SW480 (cell line): ENCODE measurements at places on chromosomes 7 and 10.
A peak's percentile ranks its signal among the peaks of the same experiment; 100 is the strongest.

DNA sequence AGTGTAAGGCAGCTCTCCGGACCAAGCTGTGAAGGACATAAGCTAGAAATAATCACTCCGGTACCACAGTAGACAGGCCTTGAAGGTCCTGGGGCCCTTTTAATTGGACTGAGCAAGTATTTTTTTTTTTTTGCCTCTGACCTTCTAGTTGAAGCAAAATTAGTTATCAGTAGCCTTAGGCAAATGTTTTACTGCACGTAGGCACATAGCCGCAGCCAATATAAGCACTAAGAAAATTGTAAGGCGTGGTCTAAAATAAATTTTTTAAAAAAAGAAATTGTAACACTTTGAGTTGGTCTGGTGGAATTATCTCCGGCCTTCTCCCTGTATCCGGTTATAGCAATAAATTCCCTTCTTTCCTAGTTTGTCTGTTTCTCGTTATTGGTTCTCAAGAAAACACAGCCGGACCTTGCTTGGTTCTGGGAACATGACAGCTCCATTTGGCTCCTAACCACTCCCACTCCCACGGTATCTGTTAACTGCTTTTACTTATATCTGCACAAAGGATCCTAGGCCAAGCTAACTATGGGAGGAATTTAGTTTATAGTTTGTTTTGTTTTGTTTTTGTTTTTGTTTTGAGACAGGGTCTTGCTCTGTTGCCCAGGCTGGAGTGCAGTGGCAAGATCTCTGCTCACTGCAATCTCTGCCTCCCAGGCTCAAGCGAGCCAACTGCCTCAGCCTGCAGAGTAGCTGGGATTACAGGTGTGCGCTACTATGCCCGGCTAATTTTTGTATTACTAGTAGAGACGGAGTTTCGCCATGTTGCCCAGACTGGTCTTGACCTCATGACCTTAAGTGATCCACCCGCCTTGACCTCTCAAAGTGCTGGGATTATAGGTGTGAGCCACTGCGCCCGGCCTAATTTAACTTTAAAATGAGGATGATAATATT, 124.4 kb upstream of the KIF5B start:
- no peak for DNase-seq

GRCh38 chr7:26398427-26398755, 106.7 kb downstream of the SNX10 start:
- DNase-seq: no peak

- DNase-seq: peak; percentile 88
Observed at GRCh38 chr10:116742367-116743265, at the start of gene HSPA12A. Gene HSPA12A (minus strand): TSS chr10:116742566. CDS start chr10:116742469, 97 bp downstream.

- no peak for DNase-seq
Observed at GRCh38 chr10:95848841-95849240, 58.9 kb upstream of the CC2D2B start.

- no peak for DNase-seq
Observed at GRCh38 chr7:86123476-86123875, 520.2 kb upstream of the GRM3 start.

DNA sequence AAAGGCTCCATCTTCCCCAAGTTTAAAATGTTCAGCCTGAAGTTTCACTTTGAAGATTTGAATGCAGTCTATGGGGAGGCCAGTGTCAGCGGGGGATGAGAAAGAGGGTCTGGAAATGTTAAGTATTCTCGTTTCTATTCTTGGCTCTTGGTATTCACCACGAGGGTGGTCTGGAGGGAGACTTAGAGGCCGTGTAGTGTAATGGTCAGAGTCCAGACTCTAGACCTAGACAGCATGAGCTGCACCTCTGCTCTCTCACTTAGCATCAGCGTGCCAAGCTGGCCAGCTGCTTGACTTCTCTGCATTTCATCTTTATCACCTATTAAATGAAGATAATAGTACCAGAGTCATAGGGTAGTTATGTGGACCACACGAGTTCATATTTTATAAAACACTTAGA, 57.9 kb downstream of the MKX start:
- no peak for DNase-seq

DNA sequence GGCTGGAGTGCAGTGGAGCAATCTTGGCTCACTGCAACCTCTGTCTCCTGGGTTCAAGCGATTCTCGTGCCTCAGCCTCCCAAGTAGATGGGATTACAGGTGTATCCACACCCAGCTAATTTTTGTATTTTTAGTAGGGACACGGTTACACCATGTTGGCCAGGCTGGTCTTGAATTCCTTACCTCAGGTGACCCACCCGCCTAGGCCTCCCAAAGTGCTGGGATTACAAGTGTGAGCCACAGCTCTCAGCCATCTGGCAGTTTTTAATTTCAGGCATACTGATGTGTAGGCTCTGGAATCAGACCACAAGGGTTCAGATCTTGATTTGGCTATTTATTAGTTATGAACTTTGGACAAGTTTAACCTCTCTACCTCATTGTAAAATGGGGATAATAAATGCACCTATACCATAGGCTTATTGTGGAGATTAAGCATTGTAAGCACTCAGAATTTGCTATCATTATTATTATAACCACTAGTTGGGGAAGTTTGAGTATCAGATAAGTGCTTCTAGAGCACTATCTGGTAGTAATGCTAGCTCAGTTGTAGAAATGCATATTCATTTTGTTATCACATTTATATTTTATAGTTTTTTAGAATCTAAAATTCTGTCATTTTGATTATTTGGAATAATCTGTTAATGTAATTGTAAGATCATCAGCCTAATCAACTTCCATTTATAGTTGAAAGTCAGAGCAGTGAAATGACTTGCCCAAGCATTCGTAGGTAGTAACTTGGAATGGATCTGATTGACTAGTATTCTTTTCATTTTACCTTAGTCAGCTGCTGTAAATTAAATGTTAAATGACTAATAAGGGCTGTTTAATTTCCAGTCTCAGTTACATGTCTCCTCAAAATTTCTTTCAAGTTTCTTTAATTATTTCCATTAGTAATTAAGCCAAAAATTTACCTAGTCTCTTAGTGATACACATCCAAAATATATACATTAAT, 22.5 kb downstream of the KMT2E start:
- no peak for DNase-seq

GRCh38 chr7:42492920-42493319, 255.9 kb upstream of the GLI3 start:
- no peak for DNase-seq

DNA sequence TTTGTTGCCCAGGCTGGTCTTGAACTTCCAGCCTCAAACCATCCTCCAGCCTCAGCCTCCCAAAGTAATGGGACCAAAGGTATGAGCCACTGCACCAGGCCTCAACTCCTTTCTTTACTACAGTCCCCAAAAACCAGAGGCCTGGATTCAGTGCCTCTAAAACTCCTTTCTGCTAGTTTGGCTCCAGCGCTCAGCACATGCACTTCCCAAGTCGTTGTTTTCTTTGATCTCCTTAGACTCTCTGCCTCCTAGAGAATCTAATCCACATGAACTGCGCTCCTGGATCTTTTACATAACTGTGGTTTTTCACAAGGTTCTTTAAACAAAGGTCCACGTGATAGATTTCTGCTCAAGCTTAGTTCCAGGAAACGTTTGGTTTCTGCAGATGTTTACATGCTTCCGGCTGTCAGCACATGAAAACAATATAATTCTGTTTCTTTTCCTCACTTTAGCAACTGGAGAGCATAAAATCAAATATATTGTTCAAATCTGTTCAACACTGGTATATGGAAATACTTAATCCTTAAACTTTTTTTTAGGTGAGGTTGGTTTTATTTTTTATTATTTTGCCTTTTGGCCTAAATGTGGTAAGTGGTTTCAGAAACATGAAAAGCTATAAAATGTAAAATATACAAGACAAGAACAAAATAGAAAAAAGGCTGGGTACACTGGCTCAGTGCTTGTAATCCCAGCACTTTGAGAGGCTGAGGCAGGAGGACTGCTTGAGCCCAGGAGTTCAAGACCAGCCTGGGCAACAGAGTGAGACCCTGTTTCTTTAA, 270.5 kb upstream of the MKLN1 start:
- DNase-seq: no peak

- no peak for DNase-seq
Observed at GRCh38 chr10:86480571-86480970, 41.0 kb downstream of the WAPL start.

GRCh38 chr10:101694674-101695403, at the start of gene FBXW4:
Gene FBXW4 (minus strand): TSS chr10:101695170. CDS start chr10:101695105, 65 bp downstream.
- DNase-seq: peak; percentile 53

- DNase-seq: no peak
Observed at GRCh38 chr7:2819161-2819953, 24.8 kb downstream of the GNA12 start.

- no peak for DNase-seq
Observed at GRCh38 chr7:26891400-26892350, 27.3 kb upstream of the SKAP2 start.

- DNase-seq: no peak
Observed at GRCh38 chr7:81944058-81944457, 174.2 kb upstream of the HGF start.

DNA sequence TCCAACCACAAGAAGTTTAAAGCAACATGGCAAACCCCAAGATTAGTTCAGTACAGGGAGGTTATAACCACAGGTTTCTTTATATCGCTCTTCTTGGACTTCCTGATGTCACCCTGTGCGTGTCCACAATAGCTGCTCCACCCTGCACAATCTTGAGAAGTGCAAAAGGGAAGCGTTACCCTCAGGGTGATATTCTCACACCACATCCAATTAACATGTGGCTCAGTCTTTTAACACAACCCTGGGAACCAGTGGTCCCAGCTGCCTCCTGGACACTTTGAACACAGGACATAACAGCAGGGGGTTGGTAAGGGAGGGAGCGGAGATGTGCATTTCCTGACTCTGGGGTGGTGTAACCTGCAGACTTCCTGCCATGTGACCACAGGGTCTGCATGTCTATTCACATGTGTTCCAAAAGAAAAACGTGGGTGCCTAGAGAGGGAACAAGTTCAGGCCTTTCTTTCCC, 64.6 kb downstream of the GSAP start:
- no peak for DNase-seq

- DNase-seq: no peak
Observed at GRCh38 chr7:26995666-26996065, 100.1 kb downstream of the HOXA1 start.

DNA sequence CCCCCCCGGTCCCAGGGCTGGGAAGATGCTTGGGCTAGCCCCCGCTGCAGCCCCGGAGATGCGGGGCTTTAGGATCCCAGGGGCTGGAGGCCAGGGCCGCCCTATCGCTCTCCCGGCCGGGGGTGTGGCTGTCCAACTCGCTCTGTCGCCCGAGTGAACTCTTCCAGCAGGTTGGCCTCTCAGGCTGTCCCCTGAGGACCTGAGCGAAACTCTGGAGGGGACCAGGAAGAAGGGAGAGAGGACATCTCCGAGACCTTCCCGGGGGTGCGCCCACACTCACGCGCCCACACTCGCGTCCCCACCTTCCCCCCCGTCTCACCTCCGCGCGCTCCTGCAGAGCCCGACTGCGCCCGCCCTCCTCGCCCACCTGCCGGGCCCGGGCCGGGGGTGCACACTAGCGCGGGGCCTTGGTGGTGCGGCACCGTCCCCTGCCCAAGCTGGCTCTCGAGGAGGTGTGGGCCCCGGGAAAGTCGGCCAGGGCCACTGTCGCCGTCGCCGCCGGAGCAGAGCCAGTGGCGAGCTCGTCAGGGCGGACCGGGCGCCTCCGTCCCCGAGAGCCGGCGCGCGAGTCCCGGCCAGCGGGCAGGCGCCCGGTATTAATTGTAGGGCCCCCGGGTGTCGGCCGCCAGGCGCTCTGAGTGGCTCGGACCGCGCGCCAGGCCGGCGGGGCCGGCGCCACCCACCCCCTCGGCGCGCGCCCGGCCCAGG, 101.7 kb upstream of the SVIL start:
- DNase-seq: peak; percentile 61

DNA sequence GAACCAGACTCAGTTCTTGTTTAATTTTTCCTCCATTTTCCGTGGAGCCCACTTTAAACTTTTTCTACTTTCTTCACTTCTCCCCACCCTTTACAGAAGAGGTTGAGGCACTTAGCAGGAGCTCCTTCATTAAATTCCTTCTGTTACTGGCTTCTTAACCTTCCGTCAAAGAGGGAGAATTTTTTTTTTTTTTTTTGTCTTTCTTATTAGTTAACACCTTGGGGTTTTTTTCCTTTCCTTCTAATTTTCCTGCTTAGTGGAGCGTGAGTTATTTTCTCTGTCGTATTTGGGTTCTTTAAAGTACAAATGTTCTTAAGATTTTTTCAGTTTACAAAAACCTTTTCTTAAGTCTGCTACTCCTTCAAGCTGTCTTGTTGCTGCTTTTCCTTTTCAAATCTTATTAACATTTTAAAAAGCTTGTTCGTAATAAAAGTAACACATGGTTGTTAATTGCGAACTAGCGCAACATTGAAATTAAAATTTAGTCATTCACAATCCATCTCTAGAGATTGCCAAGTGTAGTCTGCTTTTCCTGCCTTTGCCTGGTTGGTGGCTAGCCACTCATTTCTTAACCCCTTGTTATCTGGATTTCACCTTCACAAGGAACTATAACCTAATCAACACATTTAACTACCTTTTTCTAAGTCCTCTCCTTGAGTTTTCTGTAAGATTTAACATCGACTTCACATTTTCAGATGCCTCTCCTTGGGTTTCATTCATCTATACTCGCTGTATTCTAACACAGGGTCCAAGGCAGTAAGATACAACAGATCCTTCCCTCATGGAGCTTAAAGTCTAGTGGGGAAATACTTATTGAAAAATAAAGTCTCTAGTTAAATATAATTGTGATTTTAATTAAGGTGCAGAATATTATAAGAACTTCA, 2.0 kb downstream of the BMPR1A start:
- peak; percentile 34 for DNase-seq

DNA sequence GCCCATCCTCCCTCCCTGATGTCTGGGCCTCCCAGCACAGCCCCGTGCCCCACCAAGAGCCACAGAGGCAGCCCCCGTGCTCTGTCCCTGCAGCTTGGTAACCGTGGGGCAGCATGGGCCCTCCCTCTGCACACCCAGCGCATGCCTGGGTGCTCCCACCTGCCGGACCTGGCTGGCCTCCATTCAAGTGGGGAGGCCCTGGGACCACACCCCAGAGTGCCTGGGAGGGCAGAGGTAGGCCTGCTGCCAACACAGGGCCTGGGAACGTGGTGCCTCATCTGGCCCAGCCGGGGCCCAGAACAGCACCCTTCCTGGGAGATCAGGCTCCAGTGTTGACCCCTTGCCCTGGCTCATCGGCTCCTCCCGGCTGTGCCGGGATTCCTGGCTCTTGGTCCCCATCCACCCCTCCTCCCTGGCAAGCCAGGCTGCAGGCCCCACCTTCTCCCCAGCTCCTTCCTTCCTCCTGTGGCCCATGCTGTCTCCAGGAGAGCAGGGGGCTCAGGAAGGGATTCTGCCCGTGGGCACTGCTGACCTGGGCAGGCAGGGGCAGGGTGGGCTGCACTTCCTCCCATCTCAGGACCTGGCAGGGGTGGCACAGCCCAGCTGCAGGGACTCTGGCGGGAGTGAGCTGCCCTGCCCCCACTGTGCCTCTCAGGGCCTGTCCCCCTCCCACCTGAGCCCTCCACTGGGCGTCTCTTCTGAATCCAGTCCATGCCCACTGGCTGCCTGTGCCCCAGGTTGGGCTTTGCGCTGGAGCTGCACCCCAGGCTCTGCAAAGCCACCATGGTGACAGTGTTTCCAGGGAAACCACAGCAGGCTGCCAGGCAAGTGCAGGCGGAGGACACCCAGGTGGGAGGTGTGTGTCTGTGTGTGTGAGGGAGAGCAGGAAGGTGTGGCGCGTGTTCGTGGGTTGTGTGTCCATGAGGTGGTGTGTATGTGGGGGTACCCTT, 32.6 kb downstream of the PWWP2B start:
- DNase-seq: no peak
